ENCODE measurements at places on chromosomes 6 and 20. TPM values are rescaled to one million over a fixed set of nuclear protein-coding genes. Genes with fewer than 3 reads are reported as not detected.

LPA gene
- total RNA-seq: 0.88 TPM

TRMT11 gene
- 53.5 TPM for total RNA-seq

HLA-DMA gene
- 134 TPM for total RNA-seq

KIF25 gene
- not detected for total RNA-seq

PPP1R3G gene
- 0.26 TPM for total RNA-seq

FAM209B gene
- total RNA-seq: not detected
